Left forelimb (tissue), 1 donor: ENCODE measurements at places on chromosomes 6 and 20.

DNA sequence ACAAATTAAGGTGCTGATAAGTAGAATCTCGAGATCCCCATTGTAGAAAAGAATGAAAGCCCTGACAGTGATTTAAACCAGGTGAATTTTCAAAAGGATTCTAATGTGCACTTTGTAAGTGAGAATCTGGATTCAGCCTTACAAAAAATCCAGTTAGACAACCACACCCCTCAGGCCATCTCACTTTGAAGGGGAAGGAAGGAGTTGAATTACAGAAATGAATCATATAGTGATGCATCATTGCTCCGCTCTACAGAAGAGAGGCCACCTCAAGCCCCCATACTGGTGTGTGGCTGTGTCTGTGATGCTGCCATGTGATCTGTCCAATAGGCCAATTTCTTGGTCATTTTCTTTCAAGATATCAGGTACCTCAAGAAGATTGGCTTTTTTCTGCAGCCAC is 85.5 kb upstream of the NT5E start:
- DNase-seq, result no peak

GRCh38 chr6:14915888-14916832 is 329.7 kb upstream of the JARID2 start:
- DNase-seq, result no peak

GRCh38 chr6:113347436-113347835 is 509.7 kb upstream of the MARCKS start:
- no peak for DNase-seq

GRCh38 chr6:34916348-34916967 is 27.4 kb downstream of the ANKS1A start:
- DNase-seq, result no peak

DNA sequence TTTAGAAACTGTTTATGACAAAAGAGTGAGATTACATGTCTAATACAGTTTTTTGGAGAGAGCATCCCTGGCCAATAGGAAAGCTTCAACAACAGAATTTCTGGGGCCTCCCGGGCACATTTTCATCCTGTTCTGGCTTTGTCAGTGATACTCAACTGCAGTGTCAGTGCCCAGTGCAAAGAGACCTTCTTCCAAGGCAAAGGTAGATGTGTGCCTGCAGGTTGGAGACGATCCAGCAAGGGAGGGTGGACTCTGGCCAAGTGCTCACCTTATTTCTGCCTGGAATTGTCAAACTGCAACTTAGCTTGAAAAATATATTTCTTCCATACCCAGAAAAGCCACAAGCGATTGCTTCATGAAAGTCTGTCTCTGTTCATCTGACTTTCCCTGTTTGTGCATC is 211.6 kb upstream of the SNX9 start:
- DNase-seq, result peak; percentile 34

GRCh38 chr20:24656391-24656790 is 187.0 kb downstream of the SYNDIG1 start:
- DNase-seq, result no peak

DNA sequence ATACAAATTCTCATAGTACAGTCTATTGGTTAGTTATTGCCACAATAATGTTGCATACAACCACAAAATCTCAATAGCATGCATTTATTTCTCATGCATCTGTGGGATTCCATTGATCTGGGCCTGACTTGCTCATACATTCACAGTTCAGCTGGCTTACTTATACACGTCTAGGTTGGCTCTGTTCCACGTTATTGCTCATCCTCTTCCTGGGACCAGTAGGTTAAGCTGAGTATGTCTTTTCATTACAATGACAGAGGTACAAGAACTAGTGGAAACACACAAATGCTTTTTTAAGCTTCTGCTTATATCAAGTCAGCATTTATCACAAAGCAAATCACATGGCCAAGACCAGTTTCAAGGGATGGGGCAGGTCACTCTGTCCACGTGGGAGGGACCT is 485.3 kb upstream of the BTBD3 start:
- no peak for DNase-seq

GRCh38 chr20:61966492-61967244 is 99.0 kb downstream of the TAF4 start:
- no peak for DNase-seq

GRCh38 chr6:150048099-150048498 is 20.8 kb downstream of the ULBP3 start:
- DNase-seq, result no peak

- peak; percentile 78 for DNase-seq
Observed at GRCh38 chr20:44601801-44602204, 19.4 kb downstream of the PKIG start.

DNA sequence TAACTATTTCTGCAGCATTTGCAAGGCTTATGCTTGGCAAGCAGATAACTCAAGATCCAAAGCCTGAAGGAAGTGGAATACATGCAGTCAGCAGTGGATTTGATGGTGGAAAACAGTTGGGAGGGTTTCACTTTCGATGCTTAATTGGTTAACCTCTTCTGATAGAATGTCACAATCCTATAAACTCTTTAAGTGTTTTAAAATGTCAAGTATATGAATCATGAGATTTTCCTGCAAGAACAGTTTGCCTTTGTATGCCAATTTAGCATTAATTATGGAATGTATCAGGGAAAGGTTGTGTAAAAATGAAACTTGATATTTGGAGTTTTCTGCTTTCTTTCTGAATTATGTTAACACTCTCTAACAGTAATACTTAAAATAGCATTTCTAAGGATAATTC is 36.6 kb downstream of the NKX2-4 start:
- DNase-seq, result no peak

DNA sequence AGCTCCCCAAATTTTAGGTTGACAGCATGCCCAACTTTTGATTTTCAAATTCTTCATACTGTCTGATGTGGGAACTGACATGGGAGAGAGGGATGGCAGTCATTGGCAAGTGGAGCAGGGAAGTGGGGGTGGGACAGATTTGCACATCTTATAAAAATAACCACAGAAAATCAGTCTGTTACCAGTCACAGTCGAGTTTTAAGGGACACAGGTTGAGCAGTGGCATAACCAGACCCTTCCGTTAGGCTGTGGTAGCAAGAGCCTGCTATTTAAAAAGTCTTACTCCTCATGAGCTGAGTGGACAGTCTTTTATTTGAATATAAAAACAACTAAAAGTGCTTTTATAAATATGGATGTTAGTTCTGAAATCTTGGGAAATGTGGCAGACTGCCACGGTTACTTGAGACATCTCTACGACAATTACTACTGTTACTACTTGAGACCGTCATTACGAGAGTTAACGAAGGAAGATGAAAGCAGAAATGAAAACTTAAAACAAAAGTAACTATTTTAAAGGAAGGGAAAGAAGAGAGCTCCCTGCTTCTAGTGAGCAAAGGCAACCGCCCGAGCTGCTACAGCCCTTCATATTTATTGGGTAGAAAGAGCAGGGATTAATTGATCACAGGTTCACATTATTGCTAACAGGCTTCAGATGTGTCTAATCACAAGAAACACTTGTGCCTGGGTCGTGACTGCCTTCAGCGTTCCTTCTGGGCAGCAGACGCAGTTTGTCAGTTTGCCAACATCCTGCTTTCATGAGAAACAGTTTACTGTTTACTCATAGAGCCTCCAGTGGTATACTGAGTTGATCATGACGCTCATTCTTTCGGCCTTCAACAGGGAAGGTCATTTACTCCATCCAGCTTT is 71.3 kb downstream of the EFHC1 start:
- DNase-seq, result no peak

GRCh38 chr20:53755733-53756531 is 162.3 kb upstream of the ZNF217 start:
- no peak for DNase-seq

DNA sequence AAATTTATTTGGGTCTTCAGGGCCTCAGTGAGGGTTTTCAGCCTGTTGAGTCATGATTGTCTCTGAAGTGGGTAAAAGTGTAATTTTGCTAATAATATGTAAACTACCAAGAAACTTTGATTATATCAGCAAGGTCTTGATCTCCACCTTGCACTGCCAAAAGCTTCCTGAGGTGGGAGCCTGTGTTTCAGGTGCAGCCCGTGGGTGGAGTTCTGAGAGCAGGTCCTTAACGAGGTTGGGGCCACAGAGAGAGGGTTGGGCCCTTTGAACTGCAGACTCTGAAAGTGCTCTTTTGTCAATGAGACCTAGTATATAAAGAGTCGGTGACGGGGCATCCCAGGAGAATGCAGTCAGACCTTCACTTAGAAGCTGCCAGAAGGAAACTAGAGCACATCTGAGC is 129.7 kb upstream of the MAP3K4 start:
- DNase-seq, result no peak

- no peak for DNase-seq
Observed at GRCh38 chr6:112357791-112358190, 10.7 kb downstream of the RFPL4B start.

DNA sequence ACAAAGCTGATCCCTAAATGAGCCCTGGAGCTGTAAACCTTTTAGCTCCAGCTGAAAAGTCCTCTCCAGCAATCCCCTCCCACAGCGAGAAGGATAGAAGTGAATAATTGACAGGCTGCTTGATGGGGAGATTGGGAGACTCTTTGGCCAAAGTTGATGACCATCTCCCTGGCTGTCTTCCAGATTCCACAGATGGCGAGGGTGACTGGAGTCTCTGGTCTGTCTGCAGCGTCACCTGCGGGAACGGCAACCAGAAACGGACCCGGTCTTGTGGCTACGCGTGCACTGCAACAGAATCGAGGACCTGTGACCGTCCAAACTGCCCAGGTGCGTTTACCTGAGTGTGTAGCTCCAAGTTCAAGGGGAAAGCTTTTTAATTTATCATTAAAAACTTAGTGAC is 67.3 kb downstream of the ISM1 start:
- DNase-seq, result no peak

- no peak for DNase-seq
Observed at GRCh38 chr20:38602185-38602581, 574 bp downstream of the ARHGAP40 start.

GRCh38 chr6:163367497-163368183 is 46.9 kb upstream of the QKI start:
- no peak for DNase-seq

DNA sequence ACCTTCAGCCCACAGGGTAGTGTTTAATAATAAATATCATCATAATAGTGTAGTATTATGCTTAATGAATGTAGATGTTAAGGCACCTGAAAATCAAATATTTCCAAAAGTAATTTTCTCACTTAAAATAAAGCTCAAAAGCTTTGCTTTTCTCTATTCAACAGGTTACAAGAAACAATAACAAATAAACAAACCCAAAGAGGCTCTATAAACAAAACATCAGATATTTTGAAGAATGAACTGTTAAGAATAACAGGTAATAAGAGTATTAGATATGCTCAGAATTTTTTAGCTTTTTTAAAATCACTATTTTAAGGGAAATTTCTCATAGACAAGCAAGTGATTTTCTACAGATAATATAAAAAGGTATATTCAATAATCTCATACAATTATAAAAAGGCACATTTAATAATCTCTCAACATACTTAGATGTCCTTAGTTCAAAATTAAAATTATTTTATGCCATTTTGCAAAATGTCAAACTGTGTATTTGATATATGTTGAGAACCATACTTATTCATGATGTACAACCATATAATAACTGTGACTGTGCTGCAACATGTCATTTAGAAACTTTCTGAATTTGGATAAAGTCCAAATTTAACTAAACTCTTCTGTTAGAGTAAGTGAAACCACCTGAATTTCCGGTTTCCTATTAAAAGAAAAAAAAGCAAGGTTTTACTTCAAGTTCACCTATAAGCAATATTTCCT is 35.8 kb downstream of the PHIP start:
- DNase-seq, result no peak

DNA sequence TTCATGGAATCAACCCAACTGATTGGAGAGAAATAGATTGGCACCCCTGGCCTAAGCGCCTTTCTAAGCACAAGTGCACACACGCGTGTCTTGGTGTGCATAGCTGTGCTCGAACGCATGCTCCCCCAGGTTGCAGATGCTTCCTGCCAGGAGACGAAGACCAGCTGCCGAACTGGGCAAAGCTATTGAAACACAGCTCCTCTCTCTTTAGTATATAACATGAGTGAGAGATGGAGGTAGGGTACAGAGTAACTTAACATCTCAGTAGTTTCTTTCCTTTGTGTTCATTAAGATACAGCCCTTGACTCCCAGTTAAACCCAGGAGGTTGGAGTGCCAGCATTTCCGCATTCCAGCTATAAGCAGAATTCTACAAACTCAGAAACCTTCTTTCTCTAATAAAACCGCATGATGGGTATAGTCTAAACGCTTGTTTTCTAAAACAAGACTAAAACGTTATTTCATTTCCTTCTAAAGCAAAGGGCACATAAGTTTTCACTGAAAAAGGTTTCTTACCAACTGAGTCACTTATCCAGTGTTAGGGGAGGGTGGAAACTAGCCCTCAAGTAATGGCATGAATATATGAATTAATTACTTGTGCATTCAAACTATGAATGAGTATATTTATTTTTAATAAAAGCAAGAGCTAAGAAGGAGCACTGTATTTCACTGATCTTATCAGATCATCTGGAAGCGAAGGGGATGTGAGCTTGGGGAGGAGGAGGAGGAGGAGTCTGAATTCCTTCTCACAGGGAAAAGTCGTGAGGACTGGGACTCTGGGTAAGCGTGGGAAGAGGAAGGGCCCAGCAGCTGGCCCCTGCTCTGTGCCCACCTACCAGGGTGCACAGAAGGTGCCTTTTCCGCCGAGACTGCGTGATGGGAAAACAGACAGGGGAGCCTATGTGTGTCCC is 179.2 kb downstream of the TMEM242 start:
- no peak for DNase-seq

DNA sequence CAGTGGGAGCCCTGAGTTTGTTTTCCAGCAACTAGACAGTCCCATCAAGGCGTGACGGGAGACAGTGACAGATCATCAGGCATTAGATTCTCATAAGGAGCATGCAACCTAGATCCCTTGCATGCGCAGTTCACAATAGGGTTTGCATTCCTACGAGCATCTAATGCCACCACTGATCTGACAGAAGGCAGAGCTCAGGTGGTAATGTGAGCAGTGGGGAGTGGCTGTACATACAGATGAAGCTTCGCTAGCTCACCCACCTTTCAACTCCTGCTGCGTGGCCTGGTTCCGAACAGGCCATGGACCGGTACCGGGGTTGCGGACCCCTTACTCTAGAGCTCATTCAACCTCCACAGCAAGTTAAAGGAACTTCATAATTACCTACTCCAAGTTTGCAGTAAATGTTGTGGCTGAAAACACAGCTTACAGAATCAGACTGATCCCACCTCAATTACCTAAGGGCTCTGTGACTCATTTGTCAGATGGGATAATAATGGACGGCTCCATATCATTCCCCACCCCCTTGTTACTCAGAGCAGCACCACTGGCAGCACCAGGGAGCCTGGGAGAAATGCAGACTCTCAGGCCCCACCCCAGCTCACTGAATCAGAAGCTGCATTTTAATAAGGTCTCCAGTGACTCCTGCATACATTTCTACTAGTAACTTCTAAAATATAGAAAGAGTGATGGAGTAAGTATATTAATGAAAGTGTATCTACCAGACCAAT is 15.7 kb downstream of the PXMP4 start:
- DNase-seq, result no peak

GRCh38 chr6:159169557-159170332 is 545 bp downstream of the FNDC1 start:
- DNase-seq, result peak; percentile 84

- no peak for DNase-seq
Observed at GRCh38 chr6:34159844-34160243, 14.0 kb upstream of the GRM4 start.

GRCh38 chr20:49853640-49854039 is 41.0 kb downstream of the SLC9A8 start:
- no peak for DNase-seq

GRCh38 chr6:90870561-90870960 is 283.7 kb upstream of the MAP3K7 start:
- DNase-seq, result no peak

GRCh38 chr6:163823577-163823976 is 409.1 kb downstream of the QKI start:
- DNase-seq, result no peak

- DNase-seq, result no peak
Observed at GRCh38 chr20:50068041-50068651, 44.8 kb downstream of the UBE2V1 start.
